NCI-H2081 treated with DMSO at 0.1 percent for 48 hours (cell line): ENCODE measurements at places on chromosomes 3 and 15.

GRCh38 chr3:35597490-35597889 is 41.8 kb upstream of the ARPP21 start:
- DNase-seq, result no peak

DNA sequence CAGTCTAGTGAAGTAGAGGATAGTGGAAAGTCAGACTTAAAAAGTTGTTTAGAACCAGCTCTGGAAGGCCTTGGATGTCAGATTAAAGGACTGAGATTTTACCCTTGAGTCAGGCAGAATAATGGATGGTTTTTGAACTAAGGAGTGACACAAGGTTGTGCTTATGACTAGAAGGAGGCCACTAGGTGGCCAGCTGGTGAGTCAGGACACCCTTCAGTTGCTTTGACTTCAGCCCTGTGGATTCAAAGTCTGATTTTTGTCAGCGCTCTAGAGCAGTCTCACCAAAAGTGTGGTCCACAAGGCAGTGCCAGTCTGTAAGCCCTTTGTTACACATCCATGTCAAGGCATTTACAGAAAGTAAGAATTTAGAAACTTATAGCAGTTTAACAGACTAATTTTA is 3.8 kb upstream of the GABPB1 start:
- DNase-seq, result no peak

DNA sequence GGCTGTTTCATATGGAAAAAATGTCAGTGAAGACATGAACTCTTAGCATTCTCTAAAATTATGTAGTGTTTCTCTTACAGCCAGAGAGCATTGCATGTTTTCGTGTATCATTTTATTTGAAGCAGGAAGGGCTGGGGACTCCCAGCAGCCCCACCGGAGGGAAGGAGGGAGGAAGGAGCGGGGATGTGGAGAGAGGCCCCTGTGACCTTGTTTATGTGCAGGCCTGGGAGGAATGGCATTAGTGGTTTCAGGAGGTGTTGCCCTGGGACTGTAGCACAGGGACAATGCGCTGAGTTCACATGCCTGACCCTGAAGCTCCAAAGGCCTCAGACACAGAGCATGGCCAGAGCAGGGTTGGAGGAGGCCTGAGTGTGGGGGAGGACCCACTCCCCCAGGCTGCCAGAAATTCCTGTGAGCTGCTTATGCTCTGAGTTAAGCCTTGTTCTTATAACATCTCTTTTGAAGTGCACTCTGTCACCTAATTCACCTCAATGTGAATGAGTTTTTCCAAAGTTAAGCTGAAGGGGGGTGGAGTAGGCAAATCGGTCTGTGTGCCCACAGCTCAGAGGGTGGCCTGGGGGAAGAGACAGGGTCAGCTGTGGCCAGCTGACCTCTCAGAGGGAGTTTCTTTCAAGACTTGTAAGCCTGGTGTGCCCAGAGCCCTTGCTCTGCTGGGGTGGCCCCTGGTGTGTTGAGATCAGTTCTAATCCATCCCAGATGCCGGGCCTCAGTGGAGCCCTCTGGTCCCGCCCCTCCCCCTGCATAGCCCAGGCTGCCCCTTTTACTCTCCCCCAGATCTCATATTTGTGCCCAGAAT is 3.9 kb upstream of the RNU6-1 start:
- no peak for DNase-seq

GRCh38 chr3:117306299-117306698 is 596.7 kb downstream of the TUSC7 start:
- no peak for DNase-seq

DNA sequence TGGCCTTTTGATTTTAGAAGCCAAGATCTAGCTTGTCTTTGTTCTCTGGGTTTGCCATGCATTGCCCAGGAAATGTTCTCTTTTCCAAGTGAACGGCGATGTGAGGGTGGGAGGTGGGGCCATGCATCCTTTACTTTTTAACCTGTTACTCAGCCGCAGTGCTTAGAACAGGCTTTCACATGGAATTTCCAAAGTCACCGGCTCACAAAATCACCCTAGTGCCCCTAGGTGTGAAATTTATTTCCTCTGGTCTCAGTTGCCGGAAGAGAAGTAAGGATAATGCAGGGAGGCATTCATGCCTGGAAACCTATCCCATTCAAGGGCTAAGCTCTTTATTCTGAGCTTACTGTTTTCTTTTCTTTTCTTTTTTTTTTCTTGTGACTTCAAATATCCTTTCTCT is 93.2 kb downstream of the CACNA2D3 start:
- no peak for DNase-seq

GRCh38 chr3:58562498-58562897 is 14.7 kb downstream of the FAM107A start:
- no peak for DNase-seq

- DNase-seq, result no peak
Measured at GRCh38 chr3:149023951-149024350, 32.6 kb downstream of the GYG1 start.

GRCh38 chr15:38576837-38577236 is 12.2 kb upstream of the RASGRP1 start:
- DNase-seq, result no peak

GRCh38 chr15:59400103-59400813 is 27.6 kb upstream of the MYO1E start:
- no peak for DNase-seq

GRCh38 chr15:101391981-101392640 is 97.1 kb upstream of the SNRPA1 start:
- DNase-seq, result no peak

DNA sequence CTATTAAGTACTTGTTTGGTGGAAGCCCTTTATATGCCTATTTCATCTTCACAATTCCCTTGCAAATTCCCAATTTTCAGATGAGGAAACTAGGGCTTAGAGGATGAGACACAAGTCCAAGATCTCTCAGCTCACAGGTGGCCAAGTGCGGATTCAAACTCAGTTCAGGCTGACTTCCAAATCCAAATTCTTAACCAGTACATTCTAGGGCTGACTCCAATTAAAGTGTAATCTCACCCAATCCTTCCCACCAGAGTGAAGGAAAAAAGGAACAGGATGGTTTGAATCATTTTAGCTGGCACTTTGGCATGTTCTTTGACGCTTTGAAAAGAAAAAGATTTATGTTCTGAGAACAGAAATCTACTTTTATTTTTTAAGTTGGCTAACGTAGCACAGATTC is 12.7 kb downstream of the ARHGEF3 start:
- DNase-seq, result no peak

- DNase-seq, result no peak
Measured at GRCh38 chr3:45644063-45644790, 45.0 kb upstream of the SACM1L start.

DNA sequence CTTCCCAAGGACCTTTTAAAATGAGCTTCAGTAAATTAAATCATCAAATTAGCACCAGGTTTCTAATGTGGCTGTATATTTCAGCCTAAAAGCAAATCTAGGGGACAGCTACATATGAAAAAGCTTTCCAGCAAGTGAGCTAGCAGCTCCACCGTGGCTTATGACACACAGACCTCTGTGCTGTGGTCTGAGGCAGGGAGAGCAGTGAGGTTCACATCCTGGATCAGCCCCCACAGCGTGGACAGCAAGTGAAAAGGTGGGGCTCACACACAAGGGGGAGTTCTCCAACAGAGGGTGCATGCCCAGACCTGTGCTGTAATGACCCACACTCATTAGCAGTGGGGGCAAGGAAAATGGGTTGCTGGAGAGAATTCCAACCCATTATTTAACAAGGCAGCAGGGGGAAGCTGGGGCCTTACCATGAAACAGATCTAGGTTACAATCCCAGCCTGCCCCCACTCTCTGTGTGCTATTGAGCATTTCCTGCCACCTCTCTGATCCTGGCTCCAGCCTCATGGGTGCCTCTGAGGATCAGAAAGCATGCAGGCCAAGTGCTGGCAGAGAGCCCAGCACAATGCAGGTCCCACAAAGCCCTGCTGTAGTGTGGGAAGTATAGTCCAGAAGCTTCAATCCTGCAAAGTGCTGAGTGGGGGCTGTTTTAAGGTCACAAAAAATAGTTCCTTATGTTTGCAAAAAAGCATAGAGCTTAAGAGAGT is 48.2 kb downstream of the RASGRF1 start:
- DNase-seq, result no peak

GRCh38 chr3:61936344-61936937 is 375.1 kb downstream of the PTPRG start:
- no peak for DNase-seq

DNA sequence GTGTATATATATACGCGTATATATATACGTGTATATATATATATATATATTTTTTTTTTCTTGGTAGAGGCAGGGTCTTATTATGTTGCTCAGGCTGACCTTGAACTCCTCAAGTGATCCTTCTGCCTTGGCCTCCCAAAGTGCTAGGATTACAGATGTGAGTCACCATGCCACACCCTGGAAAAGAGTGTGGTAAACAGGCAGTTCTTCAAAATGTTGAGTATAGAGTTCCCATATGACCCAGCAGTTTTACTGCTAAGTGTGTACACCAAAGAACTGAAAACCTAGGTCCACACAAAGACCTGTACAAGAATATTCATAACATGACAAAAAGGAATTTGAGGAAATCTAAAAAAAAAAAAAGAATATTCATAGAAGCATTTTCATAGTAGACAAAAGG is 71.8 kb upstream of the GCNT3 start:
- no peak for DNase-seq

GRCh38 chr15:66985653-66986052 is 79.7 kb upstream of the SMAD3 start:
- no peak for DNase-seq

GRCh38 chr3:143163562-143164100 is 44.1 kb downstream of the CHST2 start:
- DNase-seq, result no peak

DNA sequence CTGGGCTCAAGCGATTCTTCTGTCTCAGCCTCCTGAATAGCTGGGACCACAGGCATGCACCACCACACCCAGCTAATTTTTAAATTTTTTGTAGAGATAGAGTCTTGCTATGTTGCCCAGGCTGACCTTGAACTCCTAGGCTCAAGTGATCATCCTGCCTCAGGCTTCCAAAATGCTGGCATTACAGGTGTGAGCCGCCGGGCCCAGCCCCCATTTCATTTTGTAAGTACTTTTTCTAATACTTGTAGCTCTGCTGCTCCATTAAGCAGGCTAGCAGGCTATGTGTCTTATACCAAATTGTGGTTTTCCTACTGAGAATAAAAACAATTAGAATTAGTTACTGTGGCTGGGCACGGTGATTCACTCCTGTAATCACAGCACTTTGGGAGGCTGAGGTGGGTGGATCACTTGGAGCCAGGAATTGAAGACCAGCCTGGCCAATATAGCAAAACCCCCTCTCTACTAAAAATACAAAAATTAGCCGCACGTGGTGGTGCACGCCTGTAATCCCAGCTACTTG is 22.4 kb downstream of the NIPA1 start:
- DNase-seq, result no peak

DNA sequence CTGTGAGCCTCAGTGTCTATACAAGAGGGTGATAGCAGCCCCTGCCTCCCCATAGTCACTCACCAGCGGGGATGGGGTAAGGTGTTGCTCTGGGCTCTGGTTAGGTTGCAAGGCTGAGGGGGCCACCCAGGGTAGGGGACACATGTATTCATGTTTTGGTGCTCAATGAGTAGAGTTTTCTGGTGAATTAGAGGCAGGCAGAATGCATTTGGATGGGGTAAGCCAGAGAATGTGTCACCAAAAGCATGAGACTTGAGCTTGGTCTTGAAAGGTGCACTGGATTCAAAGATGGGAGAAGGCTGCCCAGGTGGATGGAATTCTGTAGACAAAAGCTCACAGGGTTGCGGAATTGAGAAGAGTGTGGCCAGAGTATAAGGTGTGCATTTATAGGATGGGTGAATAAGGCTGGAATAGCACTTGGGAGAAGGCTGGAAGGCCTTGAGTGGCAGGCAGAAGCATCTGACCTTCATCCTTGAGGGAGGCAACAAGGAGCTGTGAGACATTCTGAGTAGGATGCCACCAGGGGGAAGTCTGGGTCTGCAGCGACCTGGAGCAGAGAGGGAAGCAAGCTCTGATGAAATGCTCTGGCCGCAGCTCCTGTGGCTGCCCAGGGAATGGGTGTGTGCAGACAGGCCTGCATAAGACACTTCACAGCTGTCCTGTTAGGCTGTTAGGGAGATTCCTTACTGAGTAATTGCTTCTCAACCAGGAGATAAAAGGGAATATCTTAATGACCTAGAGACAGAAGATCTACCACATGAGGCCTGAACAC is 149.6 kb downstream of the CHDH start:
- no peak for DNase-seq

DNA sequence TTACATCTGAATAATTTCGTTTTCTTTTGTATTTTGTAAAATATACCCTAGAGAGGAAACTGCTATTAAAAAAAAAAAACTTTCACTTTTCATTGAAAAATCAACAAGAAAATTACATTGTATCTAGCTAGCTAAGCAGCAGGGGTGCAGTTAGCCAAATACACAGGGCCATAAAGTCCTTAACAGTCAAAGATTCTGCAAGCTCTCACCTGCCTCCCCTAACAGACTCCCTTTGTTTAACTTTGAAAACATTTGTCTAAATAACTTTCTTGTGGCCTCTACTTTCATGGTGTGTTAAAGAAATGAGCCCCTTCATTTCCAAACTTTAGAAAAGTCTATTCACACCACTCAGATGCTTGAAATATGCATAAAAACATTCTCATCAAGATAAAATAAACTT is 23.3 kb downstream of the CBLB start:
- DNase-seq, result no peak

- no peak for DNase-seq
Measured at GRCh38 chr3:73885862-73886261, 261.1 kb upstream of the PDZRN3 start.

DNA sequence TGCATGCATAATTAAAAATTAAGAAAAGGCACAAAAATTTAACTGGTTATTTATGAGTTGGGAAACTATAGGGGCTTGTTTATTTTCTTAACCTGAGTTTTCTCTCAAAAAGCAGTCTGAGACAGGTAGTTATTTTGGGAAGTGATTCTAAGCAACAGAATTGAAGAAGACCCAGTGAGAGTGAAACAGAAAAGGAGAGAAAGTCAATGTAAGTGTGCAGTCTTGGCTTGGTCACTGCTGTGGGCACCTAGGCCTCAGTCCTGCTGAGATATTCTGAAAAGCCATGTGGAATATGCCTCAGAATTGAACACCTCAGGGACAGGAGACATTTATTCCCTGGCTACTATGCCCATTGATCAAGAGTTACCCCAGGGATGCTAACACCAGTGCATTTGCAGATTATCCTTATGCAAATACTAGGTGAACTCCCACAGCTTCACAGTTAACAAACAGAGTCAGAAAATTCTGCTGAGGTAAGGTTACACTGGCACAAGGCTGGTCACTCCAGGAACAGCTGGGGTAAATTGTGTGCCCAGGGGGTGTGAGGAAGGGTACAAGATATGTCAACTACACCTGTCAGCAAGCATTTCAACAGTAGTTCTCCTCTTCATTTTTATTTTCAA is 222.7 kb downstream of the EFHB start:
- DNase-seq, result no peak

DNA sequence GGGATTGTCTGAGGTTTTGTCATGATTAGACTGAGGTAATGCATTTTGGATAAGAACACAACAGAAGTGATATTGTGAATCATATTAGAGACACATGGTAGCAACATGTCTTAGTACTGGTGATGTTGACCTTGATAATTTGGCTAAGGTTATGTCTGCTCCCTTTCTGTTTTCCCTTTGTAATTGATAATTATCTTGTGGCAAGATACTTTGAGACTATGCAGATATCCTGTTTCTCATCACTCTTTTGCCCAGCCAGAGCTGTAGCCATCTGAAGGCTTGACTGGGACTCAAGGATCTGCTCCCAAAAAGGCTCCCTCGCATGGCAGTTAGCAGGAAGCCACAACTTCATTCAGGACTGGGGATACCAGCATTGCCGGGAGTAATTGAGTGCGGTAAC is 35.3 kb upstream of the LARS2 start:
- DNase-seq, result no peak
